ENCODE measurements at places on chromosomes 16 and 17.

DNA sequence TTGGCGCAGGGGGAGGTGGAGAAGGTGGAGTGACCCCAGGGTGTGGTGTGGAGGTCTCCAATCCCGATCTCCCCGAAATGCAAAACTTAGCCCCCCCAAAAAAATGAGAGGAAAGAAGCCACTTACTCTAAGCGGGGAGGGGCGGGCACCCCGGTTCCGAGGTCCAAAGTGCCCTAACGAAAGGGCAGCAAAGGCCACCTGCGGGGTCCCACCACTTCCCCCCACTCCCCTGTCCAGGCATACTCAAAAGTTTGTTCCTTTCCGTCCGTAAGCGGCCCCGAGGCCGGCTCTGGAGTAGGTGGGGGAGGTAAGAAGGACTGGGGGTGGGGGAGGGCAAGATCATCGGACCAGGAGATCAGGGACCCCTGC, 1.1 kb downstream of the TOX3 start:
- DNase-seq: no peak

GRCh38 chr17:1787301-1787902, 25.5 kb downstream of the SERPINF1 start:
- no peak for DNase-seq

GRCh38 chr17:80104321-80104955, 3.1 kb downstream of the GAA start:
- DNase-seq: no peak

DNA sequence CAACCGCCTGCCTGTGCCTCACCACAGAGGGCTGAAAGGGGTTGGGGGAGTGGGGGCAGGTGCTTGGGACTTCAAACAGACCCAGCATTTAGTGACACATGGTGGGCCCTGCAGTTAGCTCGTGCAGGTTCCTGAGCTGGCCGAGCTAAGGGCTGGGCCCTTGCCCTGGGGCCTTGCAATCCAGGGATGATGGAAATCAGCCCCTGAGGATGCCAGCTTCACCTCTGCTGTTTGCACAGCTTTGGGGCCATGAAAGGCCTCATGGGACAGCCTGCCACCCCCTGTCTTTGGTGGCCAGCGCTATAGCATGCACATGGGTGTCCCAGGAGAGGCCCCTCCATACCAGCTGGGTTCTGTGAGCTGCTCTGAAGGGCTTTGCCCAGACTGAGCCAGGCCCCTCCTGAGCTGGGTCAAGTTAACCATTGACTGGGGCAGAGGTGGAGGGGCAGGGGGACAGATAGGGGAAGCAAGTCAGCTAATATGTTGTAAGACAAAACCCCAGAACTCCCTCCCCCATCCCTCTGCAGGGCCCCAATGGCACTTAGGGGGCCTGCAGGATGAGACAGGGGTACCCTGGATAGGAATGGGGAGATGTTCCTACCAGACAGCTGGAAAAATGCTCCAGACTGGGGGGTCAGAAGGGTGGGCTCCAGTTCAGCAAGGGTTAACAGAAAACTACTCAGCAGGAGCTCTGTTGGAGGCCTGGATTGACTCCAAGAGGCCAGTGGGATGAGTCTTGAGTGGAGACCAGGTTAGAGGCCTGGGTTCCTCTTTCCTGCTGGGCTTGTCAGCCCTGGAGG, 692 bp downstream of the PRR15L start:
- no peak for DNase-seq

DNA sequence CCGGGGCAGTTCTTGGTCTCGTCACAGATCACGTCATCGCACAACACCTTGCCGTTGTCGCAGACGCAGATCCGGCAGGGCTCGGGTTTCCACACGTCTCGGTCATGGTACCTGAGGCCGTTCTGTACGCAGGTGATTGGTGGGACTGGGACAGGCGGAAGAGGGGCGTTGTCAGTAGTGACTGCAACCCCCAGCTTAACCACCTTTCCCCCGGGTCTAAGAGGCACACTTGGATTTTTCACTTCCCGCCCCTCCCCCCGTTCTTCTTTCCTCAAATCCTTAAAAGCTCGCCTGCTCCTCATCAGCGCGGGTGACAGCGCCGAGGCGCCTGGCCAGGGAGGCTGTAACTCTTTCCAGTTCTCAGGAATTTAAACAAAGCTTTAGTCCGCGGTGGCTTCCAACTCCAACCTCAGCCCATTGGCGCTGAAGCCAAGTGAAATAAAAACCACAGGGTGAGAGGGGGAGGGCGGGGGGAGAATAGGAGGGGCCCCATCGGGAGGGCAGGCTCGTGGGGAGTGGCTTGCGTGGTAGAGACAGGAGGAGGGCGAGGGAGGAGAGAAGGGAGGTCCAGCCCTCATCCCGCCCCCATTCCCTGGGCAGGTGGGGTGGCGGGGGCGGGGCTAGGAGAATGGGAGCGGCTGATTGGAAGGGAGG, 1.5 kb downstream of the COL1A1 start:
- peak; percentile 69 for DNase-seq

- no peak for DNase-seq
Measured at GRCh38 chr17:20092973-20093626, 83.9 kb downstream of the SPECC1 start.

GRCh38 chr17:51455211-51455610, 194.9 kb downstream of the UTP18 start:
- DNase-seq: no peak

GRCh38 chr16:12043953-12044352, 67.4 kb downstream of the SNX29 start:
- DNase-seq: no peak

DNA sequence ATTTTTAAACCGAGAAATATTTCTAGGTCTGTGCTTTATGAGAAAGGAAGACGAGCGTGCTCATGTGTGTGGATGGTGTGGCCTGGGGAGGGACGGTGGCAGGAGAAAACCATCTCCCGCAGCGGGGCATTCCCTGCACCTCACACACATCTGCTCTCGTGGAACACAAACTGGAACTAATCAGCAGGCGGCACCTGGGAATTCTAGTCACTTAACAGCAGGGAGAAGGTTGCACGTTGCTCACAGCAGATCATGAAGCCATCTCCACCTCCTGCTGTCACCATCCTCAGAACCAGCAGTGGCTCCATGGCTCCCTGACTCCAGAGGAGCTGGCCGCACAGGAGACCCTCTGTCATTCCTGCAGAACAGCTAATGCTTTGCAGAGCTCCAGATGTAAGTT, 35.2 kb downstream of the ADCY9 start:
- no peak for DNase-seq

- no peak for DNase-seq
Measured at GRCh38 chr17:39364236-39365025, 37.0 kb downstream of the FBXL20 start.

DNA sequence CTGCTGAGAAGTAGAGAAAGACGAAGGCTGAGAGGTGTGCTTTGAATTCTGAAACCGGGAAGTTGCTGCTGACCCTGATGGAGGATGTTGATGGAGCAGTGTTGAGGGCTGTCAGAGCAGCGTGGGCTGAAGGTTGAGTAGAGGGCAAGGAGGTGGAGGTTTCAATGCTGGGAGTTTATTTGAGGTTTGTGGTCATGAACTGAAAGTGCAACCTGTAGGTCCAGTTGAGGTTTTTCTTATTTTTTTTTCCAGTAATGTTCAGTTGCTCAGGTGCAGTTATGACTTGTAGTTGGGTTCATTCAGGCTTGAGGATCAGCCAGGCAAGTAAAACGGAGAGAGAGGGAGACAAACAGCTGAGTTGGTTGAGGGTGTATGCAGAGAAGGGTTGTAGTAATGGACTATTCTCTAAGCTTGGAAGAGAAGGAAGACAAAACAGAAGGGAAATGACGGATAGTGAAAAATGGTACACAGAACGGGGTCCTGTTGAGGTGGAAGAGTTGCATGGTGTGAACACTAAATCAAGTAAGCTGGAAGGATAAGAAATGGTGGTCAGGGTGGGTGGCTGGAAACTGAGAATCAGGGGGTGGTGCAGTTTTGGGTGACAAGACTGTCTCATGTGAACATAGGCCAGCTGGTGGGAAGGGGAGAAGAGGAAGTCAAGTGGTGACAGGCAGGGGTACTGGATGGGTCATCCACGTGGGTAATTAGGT, 8.7 kb upstream of the UBE2G1 start:
- peak; percentile 79 for DNase-seq

- no peak for DNase-seq
Measured at GRCh38 chr16:85593494-85594221, 19.5 kb upstream of the GSE1 start.

GRCh38 chr17:43966276-43966675, 12.5 kb upstream of the PYY start:
- no peak for DNase-seq

GRCh38 chr17:34996422-34997285, 16.3 kb downstream of the LIG3 start:
- no peak for DNase-seq

DNA sequence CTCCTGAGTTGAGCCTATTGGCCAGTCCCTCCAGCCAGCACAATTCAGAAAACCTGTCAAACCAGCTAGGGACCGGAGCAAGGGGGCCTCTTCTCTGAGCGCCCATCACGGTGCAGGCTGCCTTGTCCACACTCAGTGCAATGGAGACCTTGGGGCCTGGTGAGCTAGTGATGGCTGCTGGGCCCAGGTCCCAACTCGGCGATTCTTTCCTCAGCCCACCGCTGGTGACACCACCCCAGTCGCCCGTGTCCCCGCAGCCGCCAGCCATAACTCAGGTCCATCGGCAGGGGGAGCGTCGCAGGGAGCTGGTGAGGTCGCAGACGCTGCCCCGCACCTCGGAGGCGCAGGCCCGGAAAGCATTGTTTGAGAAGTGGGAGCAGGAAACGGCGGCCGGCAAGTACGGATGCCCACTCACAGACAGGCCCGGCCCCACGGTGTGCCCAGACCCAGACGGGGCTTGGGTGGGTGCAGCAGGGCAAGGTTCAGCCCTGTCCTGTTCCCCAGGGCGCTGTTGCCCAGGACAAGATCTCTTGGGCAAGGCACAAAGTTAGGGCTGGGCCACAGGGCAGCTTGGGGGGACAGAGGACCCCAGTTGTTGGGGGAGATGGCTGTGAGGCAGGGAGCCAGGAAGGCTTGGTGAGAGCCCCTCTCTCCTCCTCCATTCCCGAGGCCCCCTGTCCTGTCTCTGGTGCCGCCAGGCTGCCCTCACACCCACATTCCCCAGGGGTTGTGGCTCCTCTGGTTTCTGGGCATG, 10.8 kb downstream of the SMTNL2 start:
- DNase-seq: peak; percentile 38

DNA sequence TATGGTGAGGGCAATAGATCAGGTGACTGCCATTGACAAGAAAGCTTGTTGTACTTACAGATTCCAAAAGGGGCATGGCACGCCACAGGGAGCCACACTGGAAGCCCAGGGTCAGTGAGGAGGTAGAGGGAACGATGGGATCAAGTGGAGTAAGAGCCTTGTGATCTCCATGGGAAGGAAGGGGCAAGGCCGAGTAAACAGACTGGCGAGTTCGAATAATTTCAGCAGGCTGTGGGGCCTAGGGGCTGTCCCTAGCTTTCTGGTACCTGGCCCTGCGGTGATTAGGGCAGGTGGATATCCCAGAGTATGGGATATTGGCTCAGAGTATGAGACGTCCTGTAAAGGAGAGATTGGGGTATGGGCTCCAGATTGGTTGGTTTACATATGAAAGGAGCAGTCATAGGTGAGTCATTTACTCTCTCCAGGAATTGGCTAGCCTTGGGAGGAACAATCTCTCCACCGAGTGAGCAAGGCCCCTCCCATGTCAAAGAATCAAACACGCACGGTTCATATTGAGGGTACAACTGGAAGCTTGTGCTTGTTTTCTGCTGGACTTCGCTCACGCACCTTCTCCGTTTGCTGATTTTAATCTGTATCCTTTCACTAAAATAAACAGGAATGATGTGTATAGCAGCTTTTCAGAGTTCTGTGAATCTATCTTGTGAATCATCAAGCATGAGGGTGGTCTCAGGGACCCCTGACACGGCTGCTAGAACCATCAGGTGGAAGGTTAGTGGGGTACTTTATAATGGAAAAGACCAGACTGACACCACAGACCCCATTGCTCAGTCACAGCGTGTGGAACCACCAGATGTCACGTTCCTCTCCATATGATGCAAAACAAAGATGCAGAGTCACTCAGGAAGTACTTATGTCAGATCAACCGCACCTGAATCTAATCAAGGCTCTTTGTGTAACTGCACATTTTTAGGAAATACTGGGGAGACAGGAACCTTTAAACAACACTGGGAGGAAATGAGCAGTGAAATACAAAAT, 27.9 kb downstream of the GABARAPL2 start:
- no peak for DNase-seq

DNA sequence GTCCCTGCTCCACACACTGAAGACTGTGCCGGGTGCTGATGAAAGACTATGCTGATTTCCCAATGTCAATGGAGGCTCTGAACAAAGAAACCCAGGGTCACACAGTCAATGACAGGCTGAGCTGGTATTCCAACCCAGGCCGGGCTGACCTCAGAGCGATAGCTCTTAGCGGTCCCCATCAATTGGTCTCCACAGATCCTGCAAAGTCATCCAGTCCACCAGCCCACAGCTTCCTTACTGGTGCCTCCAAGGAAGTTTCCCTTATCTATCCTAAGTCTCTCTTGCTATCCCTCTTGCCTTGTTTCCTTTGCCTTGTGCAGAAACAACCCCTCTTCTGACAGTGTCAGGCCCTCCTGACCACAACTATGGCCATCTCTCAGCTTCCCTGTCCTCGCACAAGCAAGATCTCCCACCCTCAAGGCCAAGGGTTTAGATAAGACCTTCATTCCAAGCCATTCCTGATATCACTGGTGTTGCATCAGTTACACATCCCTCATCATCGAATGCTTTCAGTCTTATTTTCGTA, 52.7 kb upstream of the KSR1 start:
- DNase-seq: no peak

- DNase-seq: no peak
Measured at GRCh38 chr17:50275279-50275678, 1.0 kb downstream of the TMEM92 start.

- DNase-seq: no peak
Measured at GRCh38 chr17:14225254-14225980, 11.2 kb downstream of the CDRT15 start.

DNA sequence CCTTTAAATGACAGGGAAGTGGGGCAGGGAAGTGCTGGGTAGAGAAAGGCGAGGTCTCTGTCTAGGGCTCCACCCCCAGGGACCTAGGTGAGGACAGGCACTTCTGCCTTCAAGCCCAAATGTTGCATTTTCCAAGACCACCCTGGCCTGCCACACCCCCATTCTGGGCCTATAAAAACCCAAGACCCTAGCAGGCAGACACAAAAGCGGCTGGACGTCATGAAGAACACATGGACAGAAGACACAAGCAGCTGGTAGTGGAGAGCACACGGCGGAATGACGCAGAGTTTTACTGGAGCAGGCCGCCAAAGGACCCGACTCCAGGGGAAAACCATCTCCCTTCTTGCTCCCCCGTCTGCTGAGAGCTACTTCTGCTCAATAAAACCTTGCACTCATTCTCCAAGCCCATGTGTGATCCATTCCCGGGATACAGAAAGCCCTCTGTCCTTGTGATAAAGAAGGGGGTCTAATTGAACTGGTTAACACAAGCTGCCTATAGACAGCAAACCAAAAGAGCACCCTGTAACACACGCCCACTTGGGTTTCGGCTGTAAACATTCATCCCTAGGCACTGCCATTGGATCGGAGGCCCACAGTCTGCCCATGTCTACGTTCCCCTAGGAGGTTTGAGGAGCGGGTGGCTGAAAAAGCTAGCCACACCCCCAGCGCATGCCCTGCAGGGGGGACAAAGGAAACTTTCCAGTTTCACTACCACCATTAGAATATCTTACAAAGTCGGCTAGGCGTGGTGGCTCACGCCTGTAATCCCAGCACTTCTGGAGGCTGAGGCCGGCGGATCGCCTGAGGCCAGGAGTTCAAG, 622.2 kb upstream of the SALL1 start:
- DNase-seq: no peak

Data from GM06990 (cell line).